ENCODE measurements at places on chromosomes 13 and 19. TPM values are rescaled to one million over a fixed set of nuclear protein-coding genes. Genes with fewer than 3 reads are reported as not detected.

GPR12 gene
- total RNA-seq = not detected

DMKN gene
- total RNA-seq = not detected

NAT14 gene
- total RNA-seq = 28.3 TPM

CEACAM20 gene
- total RNA-seq = not detected

ADPRHL1 gene
- total RNA-seq = 5.1 TPM

TMEM143 gene
- total RNA-seq = 37.9 TPM

LHB gene
- total RNA-seq = not detected

POLR2I gene
- 76.0 TPM for total RNA-seq

ATCAY gene
- total RNA-seq = not detected

VMAC gene
- total RNA-seq = 7.9 TPM

TIMM50 gene
- total RNA-seq = 93.2 TPM

FRY gene
- total RNA-seq = 7.0 TPM

APBA3 gene
- total RNA-seq = 28.7 TPM

ZNF823 gene
- 5.7 TPM for total RNA-seq

WASF3 gene
- 0.17 TPM for total RNA-seq

Data from OCI-LY7 (cell line).